ENCODE measurements at places on chromosomes 5 and 9.

DNA sequence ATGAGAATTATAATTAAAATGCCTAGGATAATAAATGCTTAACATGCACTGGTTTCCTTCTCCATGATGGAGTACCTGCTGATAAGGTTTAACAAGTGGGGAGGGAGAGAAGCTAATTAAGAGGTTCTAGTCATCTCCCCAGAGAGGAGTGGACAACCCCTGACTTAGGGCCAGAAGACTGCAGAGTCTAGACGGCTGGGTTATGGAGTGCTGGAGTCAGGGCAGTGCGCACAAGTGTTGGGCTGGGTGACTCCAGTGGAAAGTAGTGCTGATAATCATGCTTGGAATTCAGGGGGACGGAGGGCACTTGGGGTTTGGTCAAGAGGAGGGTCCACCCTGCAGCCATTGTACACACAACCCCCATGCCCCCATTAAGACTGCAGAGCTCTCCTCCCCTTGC, 32.8 kb upstream of the TGFBI start:
- no peak for DNase-seq

GRCh38 chr5:135605221-135605620, 26.4 kb upstream of the CXCL14 start:
- no peak for DNase-seq

DNA sequence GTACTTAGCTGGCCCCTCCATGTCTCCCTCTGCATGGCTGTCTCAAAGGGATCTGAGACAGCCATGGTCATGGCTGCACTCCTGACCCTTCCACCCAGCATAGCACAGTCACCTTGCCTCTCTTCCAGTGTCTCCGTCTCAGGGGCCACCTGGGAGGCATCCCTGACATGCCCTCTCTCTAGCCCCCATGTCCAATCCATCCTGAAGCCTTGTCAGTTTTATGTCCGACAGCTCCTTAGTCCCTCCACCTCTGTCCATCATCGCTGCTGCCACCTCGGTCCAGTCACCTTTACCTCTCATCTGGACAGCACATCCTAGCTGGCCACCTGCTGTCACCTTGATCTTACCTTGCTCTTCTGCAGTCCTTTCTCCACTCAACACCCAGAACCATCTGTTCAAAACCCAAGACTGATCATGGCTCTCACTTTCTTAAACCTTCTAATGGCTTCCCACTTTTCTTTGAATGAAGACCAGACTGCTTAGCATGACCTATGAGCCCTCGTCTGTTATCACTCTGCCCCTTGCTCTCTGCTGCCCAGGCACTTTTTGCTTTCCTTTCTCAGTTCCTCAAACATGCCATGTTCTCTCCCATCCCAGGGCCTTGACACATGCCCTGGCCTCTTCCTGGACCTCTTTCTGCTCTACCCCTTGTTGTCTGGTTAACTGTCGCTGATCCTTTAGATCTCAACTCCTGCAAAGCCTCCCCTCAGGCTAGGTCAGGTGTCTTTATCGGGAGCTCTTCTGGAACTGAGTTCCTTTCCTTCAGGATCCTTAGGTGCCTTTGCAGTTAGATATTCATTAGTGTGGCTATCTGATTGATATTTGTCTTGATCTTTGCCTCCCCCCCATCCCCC, 181.8 kb upstream of the PITX1 start:
- no peak for DNase-seq

DNA sequence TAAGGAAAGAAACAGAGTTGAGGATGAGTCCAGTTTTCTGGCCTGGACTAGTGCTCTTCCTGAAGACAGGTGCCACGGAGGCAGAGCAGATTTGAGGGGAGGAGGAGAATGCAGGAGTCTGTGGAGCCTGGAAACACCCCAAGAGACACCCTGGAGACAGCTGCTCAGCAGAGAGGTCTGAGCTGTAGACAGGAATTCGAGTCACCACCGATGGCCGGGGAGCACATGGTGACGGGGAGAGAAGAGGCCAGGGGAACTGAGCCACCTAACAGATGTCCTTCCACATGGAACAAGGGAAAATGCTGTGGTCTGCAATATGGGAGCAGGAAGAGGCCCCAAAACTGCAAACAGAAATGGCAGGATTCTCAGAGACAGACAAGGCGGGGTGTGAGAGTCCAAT, 22.9 kb downstream of the CPLX2 start:
- DNase-seq = no peak

GRCh38 chr5:155258161-155258560, 244.6 kb downstream of the KIF4B start:
- DNase-seq = no peak

GRCh38 chr5:18008940-18009339, 374.7 kb downstream of the TAF11L14 start:
- no peak for DNase-seq

GRCh38 chr5:167702014-167702413, 589.4 kb upstream of the WWC1 start:
- no peak for DNase-seq

DNA sequence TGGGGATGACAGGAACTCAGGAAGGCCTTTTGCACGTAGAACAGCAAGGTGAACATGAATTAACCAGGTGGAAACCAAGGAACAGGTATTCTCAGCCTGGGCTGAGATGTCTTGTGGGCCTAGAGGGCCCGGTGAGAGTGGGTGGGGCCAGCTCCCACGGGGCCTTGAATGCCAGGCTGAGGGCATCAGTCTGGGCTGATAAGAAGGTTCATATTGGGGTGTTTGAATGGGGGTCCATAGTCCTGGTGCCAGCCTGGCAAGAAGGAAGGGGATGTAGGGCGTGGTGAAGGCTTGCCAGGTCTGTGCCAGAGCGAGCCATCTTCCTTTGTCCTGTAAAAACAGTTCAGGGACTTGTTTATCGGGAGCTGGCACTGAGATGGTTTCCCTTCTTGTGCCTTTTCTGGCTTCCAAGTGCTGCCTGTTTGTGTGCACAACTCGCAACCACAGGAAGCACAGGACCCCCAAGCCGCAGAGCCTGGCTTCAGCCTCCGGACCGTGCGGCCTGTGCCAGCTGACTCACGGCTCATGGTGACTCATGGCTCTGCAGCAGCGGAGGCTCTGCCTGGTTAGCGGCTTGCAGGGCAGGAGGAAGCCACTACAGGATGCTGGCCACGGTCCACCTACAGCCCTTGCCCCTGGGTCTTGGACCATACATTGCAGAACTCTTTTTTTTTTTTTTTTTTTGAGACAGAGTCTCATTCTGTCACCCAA, 2.4 kb downstream of the CARD19 start:
- DNase-seq = peak; percentile 56

GRCh38 chr9:134057751-134058701, 9.8 kb downstream of the BRD3 start:
- DNase-seq = no peak

DNA sequence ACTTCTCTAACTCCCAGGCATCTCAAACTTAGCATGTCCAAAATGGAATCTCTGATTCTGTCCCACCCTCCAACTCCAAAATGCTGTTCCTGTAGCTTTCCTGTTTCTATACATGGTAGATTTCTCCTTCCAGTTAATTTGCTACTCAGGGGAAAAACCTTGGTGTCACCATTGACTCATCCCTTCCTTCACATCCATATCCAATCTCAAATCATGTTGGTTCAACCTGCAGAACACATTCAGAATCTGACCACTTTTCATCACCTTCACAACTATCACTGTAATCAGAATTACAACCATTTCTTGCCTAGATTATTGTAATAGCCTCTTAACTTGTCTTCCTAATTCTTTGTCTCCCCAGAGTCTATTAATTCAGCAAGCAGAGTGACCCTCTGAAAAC, 10.8 kb downstream of the RIOK2 start:
- no peak for DNase-seq

DNA sequence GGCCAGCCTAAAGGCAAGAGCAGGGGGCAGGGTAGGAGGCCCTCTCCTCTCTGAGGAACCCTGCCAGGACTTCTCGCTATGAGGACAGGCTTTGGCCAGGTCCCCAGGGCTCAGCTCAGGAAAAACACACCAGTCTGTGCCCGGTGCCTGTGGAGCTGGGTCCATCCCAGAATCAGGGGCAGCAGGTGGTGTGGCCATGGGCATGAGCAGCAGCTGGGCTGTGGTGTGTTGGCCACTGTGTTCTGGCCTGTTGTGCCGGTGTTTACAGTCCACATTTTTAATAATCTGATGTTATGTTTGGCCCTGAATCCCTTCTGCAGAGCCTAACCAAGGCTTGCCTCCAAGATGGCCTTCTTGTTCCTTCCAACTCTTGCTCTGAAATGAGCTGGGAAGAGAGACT, 77.0 kb downstream of the FGF18 start:
- DNase-seq = no peak

DNA sequence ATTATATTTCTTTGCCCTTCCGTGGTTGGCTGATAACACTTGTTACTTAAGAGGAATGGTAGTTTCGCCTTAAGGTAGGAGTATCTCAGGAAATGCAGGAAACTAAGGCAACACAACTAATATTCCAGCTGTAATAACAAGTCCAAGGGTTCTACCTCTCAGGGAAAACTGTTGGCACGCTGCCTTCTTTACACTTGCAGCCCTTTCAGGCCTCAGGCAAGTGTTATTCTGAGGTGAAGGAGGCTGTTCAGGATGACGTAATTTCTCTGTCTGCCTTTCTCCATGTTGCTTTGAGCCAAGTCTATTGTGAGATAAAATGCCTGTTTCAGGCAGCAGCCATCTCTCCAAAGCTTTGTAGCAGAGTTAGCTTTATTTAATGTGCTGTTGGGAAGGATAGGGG, 38.0 kb downstream of the VCAN start:
- no peak for DNase-seq

DNA sequence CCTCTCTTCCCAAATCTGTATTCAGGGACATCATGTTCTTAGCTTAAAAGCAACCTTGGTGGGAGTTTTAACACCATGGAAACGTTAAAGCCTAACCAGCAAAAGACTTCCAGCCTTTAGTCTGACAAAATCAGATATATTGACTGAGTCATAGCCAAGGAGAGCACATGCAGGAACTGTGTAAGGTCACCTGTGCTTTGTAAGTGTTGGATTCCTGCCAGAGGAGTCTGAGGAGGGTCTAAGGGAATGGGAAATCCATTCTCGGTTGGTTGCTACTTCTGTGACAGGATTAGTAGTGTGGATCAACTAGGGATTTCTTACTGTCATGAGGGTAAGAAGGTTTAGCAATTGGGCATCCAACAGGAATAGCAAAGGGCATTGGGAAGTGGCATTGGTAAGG, 142.0 kb upstream of the CHD1 start:
- no peak for DNase-seq

- no peak for DNase-seq
These were observed 70.3 kb downstream of the APTX start for GRCh38 chr9:32931129-32931528.

DNA sequence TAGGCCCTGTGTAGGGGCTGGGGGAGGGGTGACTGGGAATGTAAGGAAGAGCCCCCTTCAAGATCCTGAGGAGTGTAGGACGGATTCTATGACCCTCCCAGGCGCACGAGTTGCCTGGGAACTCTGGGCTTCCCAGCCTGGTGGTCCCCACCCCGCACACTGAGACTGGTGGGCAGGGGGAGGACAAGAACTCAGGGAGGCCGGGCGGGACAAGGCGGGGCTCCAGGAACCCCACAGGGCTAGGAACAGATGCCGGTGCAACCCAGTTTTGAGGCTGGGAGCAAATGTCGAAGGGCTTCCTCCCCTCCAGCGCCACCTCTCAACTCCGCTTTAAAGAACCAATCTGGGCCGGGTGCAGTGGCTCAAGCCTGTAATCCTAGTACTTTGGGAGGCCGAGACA, 1.3 kb upstream of the VDAC1 start:
- no peak for DNase-seq

GRCh38 chr9:93320591-93321219, 130.8 kb upstream of the FAM120A start:
- no peak for DNase-seq

- no peak for DNase-seq
These were observed 24.5 kb upstream of the APC start for GRCh38 chr5:112713206-112713605.

DNA sequence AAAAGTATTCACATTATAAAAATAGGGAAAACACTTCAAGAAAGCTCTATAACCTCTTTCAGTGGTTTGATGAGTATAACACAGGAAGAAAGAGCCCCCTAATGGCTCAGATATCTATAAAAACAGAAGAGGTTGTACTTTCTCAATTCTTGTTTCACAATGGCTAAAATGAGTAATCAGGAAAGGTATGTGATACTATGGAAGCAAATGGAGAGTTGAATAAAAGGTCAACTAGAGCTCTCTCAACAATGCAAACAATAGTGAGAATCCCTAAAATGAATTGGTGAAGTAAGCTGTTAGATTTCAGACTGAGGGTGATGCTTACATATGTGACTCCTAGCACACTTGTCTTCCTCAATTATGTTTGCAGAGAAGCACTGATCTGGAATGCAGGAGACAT, 584.6 kb upstream of the CDH18 start:
- no peak for DNase-seq

- no peak for DNase-seq
These were observed 46.9 kb downstream of the NDST1 start for GRCh38 chr5:150554857-150555256.

- no peak for DNase-seq
These were observed 9.6 kb upstream of the FSD1L start for GRCh38 chr9:105438141-105438806.

DNA sequence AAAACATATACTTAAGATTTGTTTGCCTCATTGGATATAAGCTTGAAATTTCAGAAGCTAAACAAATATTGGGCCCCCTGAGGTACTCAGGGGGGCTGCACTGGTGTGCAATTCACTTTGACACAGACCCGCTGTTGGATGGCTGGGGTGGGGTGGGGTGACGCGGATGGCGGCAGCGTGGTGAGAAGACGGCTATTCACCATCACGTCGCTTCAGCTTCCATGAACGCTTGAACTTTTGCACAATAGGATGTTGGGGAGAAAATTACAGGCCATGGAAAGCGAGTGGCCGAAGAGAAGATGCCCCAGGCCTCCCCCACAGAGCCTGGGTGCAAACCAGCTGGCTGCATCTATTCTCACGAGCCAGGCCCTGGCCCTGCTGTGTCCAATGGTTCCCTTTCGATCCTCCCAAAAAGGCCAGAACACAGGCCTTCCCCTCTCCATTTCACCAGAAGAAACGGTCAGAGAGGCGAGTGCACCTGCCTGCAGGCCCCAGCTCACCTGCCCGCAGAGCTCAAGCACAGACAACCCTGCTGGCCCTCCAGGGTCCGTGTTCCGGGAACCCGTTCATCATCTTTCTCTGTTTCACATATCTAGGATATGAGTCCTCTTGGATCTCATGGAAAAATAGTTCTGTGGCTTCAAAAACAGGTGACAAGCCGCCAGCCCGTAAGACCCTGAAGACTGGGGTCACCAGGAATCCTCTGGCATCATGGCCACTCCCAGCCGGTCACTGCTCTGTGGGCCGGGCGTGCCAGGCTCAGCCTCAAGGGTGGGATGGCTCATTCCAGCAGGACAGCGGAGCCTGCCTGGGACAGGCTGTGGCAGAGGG, 46.8 kb upstream of the SARDH start:
- DNase-seq = no peak

GRCh38 chr9:99680191-99680590, 141.5 kb upstream of the NR4A3 start:
- no peak for DNase-seq
